Pulmonary artery endothelial cell (primary cell): ENCODE measurements at places on chromosomes 5 and 9.

GRCh38 chr9:23444658-23445057, 381.4 kb downstream of the ELAVL2 start:
- no peak for DNase-seq

- DNase-seq = no peak
These were observed 105.5 kb upstream of the LMX1B start for GRCh38 chr9:126508171-126508591.

GRCh38 chr5:176817841-176818377, 7.5 kb downstream of the UNC5A start:
- DNase-seq = no peak

GRCh38 chr9:71987471-71988371, 72.7 kb downstream of the C9orf57 start:
- DNase-seq = no peak

DNA sequence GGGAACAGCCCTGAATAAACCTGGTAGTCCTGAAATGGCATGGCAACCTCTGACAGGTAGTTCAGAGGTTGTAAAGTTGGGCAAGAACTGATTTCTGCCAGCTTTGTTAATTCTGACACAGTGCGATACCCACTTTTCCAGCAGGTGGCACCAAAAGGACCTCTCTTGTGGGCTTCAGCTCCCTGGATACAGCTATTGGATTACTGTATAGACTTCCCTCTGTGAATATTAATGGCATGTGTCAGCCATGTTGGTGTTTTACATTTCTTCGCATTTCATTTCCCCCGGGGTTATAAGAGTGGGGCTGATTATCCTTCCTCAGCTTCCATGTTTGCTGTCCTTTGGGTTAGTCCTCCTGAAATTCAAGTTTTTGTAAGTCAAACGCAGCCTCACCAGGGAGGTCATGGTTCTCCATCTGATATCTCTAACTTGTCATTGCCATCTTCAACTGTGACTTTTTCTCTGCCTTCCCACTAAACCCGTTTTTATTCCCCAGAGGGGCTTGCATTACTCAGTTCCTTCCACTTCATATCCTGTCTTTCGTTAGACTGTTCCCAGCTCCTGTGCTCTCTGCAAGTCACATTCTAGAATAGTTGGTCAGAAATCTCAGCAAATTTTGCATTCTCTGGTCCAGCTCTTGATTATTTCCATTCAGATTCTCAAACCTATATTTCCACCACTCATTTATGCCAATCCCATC, 135.6 kb downstream of the LIFR start:
- DNase-seq = peak; percentile 50

DNA sequence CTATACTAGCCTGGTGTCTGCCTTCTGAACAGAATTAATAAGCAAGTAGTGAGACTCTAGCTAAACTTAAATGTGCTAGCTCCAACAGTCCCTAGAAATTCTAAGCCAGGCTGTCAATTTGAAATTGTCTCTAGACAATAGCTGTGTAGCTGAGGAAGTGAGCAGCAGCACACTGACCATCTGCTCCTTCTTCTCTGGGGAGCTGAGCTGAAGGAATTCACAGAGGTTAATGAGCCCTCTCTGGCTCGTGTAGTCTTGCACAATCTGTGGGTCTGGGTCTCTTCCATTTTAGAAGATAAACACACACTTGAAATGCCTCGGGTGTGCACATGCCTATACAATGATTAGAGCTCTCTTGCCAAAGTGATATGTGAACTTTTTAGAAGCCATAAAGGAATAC, 63.5 kb upstream of the BARX1 start:
- DNase-seq = no peak

DNA sequence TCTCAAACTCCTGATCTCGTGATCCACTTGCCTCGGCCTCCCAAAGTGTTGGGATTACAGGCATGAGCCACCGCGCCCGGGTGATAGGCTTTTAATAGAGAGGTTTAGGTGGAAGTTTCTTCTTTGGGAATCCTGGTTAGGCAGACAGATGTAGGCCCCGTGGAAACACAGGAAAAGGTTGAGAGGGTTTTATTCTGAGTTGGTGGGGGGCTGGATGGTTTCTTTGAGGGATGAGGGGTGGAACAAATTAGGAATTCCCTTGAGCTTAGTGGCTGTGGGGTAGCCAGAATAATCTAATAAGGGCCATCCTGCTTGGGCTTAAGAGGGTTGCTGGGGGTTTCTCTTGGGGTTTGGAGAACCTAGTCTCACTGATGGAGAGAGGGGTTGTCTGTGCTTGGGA, 30.4 kb downstream of the C9orf50 start:
- DNase-seq = no peak

- DNase-seq = no peak
These were observed 85.2 kb downstream of the CFAP95 start for GRCh38 chr9:69905851-69906250.

DNA sequence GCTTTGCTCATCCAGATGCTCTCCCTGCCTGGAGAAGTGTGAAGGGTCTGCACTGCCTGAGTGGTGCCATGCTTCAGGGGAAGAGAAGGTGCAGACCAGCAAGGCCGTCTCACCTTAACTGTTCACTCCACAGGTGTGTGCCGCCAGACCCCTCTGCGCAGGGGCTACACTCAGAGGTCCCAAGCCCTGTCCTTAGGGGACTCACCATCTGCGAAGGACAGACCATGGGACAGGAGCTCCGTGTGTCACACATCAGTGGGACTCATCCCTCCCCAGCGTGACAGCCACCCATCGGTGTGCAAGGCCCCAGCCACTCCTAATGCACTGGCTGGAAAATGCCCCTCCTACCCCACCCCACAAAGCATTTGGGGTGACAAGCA, 142.9 kb downstream of the OLFM1 start:
- no peak for DNase-seq

DNA sequence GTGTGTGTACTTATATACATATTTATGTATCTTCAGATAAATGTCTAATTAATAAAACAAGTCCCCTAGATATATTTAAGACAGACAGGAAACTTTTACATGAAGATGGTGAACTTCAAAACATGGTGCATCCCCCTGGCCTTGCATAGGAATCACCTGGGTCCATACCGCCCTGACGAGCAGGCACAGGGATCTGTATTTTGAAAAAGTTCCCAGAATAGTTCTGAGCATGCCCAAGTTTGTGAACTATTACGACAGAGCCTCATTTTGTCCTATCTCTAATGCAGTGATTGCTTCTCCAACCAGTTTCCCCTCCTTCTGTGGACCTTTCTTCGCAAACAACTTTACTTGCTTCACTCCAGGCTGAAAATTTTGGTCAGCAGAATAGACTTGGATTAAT, 98.1 kb downstream of the APBA1 start:
- no peak for DNase-seq
